Fibroblast of lung (primary cell): ENCODE measurements at places on chromosomes 1 and 21.

DNA sequence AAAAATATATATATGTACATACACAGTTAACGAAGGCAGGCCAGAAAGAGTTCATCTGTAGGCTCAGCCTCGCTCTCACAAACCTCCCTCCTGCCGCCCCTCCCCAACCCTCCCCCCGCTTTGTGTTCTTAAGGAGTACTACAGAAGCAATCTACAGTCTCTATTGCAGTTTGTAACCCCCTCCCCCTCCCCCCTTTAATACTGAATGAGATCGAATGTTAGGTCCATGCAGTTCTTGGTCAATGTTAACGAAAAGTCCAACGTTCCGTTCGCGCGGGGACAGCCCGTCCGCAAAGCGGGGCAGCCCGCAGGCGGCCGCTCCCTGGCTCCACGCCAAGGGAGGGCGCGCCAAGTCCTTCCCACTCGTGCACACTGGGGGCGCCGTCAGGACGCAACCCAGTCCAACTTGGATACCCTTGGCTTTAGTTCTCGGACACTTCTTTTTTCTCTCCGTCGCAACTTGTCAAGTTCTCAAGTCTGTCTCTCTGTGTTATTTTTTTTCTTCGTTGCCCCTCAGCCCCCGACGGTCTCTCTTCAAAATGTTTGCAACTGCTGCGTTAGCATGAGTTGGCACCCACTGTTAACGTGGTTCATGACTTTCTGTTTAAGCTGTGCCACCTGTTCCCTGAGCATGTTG is 2.2 kb downstream of the JUN start:
- peak; percentile 84 for DNase-seq
- no peaks in the 10 kb centered on the region for H3K27me3 ChIP-seq
- H3K36me3 ChIP-seq = peaks cover 10% of the 10 kb centered on the region
- H3K4me3 ChIP-seq = peak overlapping the region; percentile 82

DNA sequence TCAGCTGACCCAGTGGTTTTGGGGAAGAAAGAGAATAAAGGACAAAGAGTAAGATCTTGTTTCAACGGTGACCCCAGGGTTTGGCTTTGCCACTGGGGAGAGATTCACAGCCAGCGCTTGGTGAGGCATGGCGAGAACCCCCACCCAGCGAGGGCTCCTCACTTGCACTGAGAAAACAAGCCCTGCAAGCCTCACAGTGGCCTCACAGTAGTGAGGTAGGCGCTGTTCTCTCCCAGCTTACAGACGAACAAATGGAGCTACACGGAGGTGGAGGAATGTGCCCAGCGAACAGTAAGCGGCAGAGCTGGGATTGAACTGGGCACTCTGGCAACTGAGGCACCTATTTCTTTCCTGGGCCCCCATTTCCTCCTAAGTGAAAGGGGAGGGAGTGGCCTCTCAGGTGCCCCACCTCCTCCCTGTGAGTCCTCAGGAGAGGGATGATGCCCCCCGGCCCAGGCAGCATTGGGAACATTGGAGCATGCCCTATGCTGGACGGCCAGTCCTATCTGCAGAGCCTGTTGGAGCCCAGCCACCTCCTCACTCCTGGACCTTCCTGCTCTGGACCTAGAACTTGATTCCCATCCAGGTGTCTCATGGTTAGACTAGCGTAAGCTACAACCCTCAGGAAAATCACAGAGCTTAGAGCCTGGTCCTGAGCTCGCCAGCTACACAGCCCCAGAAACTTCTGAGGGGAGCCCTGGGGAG is 73.4 kb upstream of the EDN2 start:
- no peak overlapping the region for H3K27ac ChIP-seq
- H3K4me1 ChIP-seq = no peaks in the 10 kb centered on the region
- no peak for DNase-seq
- no peaks in the 10 kb centered on the region for H3K27me3 ChIP-seq
- no peak overlapping the region for H3K4me3 ChIP-seq

- no peaks in the 10 kb centered on the region for H3K36me3 ChIP-seq
- H3K4me1 ChIP-seq = peaks cover 10% of the 10 kb centered on the region
- no peak overlapping the region for H3K4me3 ChIP-seq
These were observed 28.6 kb upstream of the TXLNA start for GRCh38 chr1:32150847-32151246.

DNA sequence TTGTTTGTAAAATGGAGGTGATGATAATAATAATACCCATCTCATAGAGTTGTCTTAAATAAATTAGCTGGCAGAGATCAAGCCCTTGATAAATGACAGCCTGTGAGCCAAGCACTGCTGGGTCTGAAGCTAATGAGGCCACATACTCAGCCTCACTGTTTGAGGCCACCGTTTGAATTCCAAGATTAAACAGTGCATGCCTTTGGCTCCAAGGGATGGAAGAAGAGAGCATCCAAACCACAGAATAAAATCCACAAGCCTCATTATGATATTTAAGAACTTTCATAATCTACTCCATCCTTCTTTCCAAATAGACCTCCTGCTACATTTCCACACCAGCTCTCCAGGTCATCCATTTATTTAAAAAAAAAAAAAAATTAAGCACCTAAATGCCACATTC is 29.0 kb downstream of the TGFBR3 start:
- peaks cover 2% of the 10 kb centered on the region for H3K4me1 ChIP-seq
- no peaks in the 10 kb centered on the region for H3K36me3 ChIP-seq
- H3K4me3 ChIP-seq = no peak overlapping the region
- H3K27me3 ChIP-seq = no peaks in the 10 kb centered on the region

GRCh38 chr1:53516181-53516580 is 57.0 kb downstream of the DMRTB1 start:
- no peaks in the 10 kb centered on the region for H3K4me1 ChIP-seq
- no peaks in the 10 kb centered on the region for H3K27me3 ChIP-seq
- no peak overlapping the region for H3K27ac ChIP-seq
- no peak for DNase-seq
- H3K36me3 ChIP-seq = no peaks in the 10 kb centered on the region
- no peak overlapping the region for H3K4me3 ChIP-seq

GRCh38 chr1:72637593-72637992 is 355.3 kb upstream of the NEGR1 start:
- DNase-seq = no peak
- no peak overlapping the region for H3K4me3 ChIP-seq
- H3K27me3 ChIP-seq = no peaks in the 10 kb centered on the region
- no peak overlapping the region for H3K27ac ChIP-seq

DNA sequence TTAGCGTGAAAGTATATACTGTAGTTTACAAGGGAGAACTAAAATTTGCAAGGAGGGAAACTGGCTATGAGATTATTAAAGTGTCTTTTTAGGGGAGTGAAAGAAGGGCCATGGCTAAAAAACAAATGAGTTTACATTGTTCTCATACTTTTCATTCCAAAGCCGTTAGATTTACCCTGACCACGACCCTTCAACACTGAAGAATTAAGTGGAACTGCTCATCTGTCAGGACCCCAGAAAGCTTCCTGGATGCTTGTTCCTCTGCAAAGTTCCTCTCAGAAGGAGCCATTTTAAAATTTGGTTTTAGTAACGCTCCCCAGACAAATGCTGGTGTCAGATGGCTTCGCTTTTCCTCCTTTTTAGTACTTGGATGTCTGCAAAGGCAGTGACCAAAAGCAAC is 82.7 kb upstream of the ZBTB18 start:
- H3K4me3 ChIP-seq = no peak overlapping the region
- H3K27ac ChIP-seq = no peak overlapping the region
- peaks cover 5% of the 10 kb centered on the region for H3K4me1 ChIP-seq
- no peaks in the 10 kb centered on the region for H3K27me3 ChIP-seq
- DNase-seq = no peak

DNA sequence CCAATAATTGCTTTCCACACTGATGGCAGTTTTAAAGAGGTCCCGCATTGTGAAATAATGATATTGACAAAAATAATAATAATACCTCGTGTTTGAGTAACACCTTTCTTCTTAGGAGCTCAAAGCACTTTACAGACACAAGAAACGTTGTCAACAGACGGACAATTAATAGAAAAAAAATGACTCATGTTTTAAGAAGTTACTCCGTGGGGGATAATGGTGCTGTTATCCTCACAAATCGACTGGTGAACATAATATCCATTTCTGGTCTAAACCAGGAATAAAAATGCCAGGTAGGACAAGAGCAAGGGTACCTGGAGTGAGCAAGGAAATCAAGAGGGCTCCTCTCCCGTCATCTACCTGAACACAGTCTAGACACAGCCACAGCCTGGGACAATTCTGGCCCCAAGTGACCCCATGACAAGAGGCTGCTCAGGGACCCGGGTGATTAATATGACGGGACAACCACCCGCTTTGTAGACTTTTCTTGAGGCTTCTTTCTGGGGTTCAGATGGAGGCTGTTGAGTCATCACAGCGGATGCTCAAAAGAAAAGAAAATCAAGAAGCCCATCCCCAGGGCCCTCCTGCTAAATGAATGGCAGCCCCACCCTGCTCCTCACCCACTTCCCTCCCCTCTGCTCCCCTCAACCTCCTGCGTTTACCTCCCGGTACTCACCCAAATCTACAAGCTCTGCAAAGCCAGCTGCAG is 146.2 kb upstream of the IRF2BP2 start:
- H3K27me3 ChIP-seq = no peaks in the 10 kb centered on the region
- H3K27ac ChIP-seq = no peak overlapping the region
- DNase-seq = peak; percentile 77

- H3K4me3 ChIP-seq = no peak overlapping the region
- H3K27me3 ChIP-seq = no peaks in the 10 kb centered on the region
- no peak for DNase-seq
- no peaks in the 10 kb centered on the region for H3K36me3 ChIP-seq
These were observed 568.3 kb upstream of the ADAMTS5 start for GRCh38 chr21:27535188-27535587.

- H3K36me3 ChIP-seq = no peaks in the 10 kb centered on the region
- H3K4me1 ChIP-seq = peaks cover 2% of the 10 kb centered on the region
- no peak overlapping the region for H3K27ac ChIP-seq
- H3K4me3 ChIP-seq = no peak overlapping the region
- DNase-seq = no peak
- H3K27me3 ChIP-seq = peaks cover 4% of the 10 kb centered on the region
These were observed 6.5 kb upstream of the RGS16 start for GRCh38 chr1:182610606-182611194.

DNA sequence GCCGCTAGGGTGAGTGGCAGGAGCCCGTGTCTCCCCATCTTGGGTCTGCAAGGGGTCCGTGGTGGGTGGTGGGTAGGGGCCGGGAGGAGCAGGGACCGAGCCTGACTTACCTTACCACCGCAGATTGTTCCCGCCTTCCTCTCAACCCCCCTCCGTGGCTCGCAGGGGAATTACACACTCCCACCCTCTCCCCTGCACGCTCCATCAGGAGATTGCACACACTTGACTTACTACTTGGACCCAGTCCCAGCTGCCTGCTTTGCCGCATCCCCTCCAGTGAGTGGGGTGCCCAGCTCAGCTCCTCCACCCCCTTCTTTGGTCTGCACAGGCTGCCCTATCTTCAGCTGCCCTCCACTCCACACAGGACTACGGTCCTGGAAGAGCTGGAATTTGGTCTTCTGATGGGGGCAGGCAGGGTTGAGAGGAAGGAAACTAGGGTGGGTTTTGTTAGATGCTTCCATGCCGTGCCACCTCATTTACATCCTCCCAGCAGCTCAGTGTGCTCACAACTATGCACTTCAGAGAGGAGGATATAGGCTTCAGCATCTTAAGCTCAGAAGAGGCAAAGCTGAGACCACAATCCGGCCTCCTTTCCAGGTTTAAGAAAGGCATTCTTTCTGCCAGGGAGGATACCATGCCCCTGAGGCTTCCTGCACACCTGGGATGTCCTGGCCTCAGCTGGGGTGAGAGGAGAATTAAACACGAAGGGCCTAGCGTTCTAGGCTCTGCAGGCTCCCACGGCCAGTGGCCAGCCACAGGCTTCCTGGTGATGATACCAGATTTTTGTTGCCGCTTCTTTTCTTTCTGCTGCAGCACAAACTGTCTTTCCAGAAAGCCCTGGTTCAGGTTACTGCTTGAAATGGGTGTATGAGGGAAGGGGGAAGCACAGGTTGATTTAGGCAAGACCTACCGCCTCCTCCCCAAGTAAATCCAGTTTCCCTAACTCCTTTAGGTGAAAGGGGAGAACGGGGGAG is 2.3 kb downstream of the KCNC4 start:
- no peaks in the 10 kb centered on the region for H3K36me3 ChIP-seq
- no peak for DNase-seq
- peaks cover 2% of the 10 kb centered on the region for H3K4me1 ChIP-seq

DNA sequence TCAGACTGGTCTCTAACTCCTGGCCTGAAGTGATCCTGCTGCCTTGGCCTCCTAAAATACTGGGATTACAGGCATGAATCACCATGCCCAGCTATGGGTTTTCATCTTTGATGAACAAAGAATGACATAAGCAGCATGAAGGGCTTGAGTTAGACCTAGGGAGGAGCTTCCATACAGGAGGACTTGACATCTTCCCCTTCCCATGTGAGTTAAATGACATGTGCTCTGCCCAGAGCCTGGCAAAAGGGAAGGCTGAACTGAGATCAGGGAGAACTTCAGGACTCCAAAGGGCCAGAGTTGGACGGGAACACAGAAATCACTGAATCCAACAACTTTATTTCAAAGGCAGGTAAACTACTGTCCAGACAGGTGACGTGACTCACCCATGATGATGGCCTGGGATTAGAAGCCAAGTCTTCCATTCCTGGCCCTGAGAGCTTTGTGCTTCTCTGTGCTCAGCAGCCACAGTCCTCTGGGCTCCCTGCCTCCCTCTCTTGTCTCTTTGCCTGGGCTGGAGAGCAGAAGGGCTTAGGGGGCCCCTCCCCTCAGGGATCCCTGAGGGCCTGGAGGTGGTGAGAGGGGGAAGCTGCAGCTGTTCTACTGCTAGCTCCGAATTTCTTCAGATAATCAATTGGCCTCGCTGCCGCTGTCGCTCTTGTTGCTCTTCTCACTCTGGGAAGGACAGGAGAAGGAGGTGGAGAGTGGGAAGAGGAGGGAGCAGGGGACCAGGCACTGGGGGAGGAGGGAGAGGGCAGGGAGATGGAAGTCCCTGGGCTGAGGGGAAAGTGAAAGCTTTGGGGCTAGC is 7.6 kb downstream of the NHLH1 start:
- H3K27ac ChIP-seq = no peak overlapping the region
- no peak for DNase-seq
- no peak overlapping the region for H3K4me3 ChIP-seq
- H3K27me3 ChIP-seq = peaks cover 2% of the 10 kb centered on the region

DNA sequence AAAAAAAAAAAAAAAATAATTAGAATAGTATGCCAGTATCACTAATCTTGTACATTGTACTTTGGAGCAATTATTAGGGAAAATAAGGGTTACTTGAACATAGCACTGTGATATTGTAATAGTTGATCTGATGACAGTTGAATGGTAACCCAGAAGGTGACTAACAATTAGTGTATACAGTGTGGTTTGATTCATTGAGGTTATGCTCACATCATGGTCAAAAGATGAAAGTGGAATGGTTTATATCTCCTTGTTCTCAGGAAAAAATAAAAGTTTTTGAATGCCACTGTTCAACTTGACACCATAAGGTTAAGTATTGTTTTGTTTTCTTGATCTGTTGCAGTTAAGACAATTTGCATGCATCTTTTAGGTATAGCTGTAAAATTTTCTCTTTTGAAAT is 87.0 kb downstream of the GPR52 start:
- DNase-seq = peak; percentile 50
- no peaks in the 10 kb centered on the region for H3K36me3 ChIP-seq
- no peaks in the 10 kb centered on the region for H3K4me1 ChIP-seq
- H3K27me3 ChIP-seq = no peaks in the 10 kb centered on the region

DNA sequence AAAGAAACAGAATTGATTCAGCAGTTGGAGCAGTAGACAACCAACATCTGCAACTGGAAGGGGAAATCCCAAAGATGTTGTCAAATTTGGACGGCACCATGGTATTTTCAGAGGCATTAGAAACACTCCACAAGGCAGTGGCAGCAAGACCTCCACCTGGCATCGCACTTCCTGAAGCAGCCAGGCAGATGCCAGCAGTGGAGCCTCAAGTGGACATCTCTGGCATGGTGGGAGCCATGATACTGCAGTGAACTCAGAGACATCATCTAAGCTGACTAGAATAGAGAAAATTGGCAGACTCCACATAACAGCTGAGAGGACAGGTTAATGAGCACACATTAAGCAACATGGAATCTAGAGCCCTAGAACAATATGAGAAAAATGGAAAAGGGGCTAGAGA is 33.9 kb upstream of the RGS8 start:
- no peaks in the 10 kb centered on the region for H3K36me3 ChIP-seq
- DNase-seq = no peak
- H3K27me3 ChIP-seq = no peaks in the 10 kb centered on the region
- no peak overlapping the region for H3K27ac ChIP-seq
